ENCODE measurements at places on chromosomes 1 and 21.
A peak's percentile ranks its signal among the peaks of the same experiment; 100 is the strongest.

- DNase-seq = no peak
Measured at GRCh38 chr1:29677028-29678024, 441.0 kb downstream of the PTPRU start.

GRCh38 chr1:44775930-44776729, 790 bp downstream of the RPS8 start:
- no peak for DNase-seq

- DNase-seq = no peak
Measured at GRCh38 chr1:55827350-55827749, 612.2 kb upstream of the USP24 start.

- DNase-seq = no peak
Measured at GRCh38 chr1:77768006-77768405, 8.4 kb upstream of the USP33 start.

DNA sequence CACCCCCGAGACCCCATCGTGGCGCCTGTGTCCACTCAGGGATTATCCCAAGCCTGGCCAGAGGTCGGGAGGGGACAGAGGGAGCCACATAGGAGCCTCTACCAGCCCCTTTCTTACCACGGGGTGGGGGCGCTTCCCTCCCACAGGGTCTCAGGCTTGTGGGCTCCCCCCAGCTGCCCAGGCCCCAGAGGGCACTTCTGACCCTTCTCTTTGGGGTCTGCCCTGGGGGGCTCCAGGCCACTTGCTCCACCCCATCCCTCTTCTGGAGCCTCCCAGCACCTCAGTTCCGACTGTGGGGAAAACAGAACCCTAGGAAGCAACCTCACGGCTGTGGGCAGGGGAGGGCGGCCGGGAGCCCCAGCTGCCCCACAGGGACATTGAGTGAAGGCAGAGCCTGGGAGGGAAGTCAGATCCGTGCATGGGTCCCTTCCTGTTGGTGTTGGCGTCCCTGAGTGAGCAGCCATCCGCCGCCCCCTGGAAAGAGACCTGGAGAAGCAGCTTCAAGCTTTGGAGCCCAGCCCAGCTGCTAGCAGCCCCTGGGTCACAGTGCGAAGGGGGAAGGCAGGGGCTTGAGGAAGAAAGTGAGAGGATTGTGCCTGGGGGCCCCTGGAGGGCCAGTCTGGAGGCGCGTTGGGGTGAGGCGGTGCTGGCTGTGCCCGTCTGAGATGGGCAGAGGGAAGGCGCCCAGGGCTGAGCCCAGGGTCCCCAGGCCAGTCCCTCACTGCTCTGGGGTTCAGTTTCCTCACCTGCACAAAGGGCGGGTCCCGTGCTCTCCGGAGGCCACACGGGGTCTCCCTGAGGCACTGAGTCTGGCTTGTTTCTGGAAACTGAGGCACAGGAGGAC, 22.1 kb downstream of the RRP1 start:
- no peak for DNase-seq

DNA sequence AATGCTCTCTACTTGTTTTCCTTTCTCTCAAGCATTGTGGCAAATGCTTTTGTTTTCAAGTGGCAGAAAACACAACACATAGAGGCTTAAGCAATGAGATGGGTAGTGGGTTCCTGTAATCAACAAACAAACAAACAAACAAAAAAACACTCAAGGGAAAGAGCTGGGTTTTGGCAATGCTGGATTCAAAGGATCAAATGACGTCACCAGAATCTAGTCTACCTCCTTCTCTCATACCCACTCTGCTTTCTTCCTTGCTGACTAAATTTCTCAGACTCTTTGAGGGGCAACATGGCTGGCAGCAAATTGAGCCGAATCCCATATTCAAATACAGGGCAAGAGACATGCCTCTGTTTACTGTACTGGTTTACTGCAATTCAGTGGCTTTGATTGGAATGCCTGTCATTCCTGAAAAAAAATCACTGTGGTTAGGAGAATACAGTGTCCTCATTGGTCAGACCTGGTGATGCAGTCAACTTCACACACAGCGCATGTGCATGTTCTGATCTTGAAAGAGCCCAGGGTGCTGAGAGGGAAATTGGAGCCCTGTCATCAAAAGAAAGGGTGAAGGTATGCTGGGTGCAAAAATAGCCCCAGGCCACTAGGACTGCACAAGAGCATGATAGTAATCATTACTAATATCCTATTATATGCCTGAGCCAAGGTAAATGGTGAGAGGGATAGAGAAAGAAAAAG, 356.2 kb downstream of the KCTD3 start:
- DNase-seq = no peak

DNA sequence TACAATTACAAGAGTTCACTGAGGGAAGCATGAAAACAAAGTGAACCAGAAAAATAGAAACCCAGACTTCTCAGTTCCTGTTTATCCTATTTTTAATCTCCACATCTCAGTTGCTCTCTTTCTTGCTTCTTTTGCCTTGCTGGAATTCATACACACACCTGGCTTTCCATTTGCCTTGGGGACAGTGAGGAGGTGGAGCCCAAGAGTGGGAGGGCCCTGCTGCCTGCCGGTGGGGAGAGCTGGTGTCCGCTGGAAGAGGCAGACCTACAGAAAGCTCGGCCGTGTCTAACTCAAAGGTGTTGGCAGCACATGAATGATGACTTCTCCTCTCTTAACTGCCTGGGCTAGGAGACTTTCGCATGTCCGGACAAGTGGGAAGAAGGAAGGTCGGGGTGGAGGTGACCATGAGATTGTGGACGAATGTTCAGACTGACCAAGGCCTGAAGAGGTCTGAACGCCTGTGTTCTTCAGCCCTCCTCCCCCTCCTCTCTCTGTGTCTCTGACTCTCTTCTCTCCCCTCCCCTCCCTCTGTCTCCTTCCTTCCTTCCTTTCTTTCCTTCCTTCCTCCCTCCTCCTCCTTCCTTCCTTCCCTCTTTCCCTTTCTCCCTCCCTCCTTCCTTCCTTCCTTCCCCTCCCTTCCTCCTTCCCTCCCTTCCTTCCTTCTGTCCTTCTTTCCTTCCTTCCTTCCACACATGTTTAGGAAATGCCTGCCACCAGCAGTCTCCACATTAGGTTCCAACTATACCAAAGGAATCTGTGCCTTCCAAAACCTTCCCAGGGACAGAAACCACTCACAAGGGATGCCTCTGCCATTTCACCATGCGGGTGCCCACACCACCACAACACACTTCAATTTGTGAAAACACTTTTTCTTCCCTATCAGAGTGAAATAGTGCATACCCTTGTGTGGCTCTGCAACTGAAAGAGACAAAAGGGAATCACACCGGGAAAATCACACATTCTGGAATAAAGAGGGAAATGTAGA, 157.3 kb upstream of the RUNX1 start:
- DNase-seq = no peak

DNA sequence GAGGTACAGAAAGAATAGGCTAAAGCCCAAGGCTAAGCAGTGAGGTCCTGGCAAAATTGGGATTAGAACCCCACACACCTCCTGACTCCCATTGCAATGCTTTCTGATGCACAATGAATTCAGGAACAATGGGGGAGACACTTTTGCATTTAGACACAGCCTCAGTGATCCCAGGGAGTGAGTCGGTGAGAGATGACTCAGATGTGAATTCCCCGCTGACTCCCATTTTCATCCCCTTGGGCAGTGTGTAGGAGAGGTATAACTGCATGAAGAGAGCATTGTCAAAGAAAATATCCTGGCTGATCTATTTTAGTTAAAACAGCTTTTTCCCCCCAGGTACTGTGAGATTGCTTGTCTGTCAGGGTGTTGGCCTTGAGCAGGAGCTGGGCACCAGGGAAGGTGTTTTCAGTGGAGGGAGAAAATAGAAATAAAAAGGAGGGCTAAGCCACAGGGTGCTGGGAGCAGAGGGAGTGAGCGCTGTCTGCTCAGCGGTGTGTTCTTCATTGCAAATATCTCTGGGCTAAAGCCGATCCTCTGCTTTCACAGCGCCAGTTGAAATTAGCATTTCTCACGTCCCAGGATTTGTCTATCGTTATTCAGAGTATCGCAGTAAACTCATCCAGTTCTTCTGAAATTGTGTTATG, 247.7 kb upstream of the PTBP2 start:
- no peak for DNase-seq

- no peak for DNase-seq
Measured at GRCh38 chr1:42145764-42146625, 7.2 kb upstream of the GUCA2B start.

DNA sequence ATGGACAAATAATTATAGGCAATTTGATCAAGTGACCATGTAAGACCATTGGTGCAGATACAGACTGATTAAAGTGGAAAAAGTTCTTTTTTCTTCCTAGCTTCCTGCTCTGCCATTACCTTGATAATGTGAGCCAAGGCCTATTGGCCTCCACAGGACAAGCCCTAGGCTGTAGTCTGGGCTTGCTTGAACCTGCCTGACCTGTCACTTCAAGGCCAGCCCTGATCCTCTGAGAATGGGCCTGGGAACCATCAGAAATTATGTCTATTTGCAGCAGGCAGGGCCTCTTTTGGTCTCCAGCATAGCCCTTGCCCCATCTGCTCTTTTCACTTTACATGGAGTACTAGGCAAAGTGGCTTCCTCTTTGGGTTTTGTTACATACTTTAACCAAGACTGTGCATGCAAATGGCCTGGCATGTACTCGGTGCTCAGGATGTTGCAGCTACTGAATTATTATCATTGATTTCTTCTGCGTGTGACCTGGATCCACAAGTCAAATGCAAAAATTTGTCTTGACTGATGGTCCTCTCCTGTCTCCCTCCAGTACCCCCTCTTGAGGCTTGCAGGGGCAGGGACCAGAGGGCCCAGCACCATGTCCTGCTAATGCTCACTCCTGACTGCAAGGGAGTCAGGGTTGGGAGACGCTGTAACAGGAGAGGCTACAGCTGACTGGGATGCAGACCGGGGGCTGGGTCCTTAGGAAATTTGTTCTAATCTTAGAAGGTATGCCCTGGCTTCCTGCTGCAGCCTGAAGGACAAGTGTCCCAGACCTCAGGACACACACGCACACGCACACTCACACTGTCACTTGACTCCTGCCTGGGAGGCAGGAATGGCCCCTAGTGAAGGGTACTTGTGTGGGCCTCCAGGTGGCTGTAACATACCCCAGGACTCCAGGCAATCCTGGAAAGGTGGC, 39.4 kb downstream of the RCSD1 start:
- DNase-seq = no peak

DNA sequence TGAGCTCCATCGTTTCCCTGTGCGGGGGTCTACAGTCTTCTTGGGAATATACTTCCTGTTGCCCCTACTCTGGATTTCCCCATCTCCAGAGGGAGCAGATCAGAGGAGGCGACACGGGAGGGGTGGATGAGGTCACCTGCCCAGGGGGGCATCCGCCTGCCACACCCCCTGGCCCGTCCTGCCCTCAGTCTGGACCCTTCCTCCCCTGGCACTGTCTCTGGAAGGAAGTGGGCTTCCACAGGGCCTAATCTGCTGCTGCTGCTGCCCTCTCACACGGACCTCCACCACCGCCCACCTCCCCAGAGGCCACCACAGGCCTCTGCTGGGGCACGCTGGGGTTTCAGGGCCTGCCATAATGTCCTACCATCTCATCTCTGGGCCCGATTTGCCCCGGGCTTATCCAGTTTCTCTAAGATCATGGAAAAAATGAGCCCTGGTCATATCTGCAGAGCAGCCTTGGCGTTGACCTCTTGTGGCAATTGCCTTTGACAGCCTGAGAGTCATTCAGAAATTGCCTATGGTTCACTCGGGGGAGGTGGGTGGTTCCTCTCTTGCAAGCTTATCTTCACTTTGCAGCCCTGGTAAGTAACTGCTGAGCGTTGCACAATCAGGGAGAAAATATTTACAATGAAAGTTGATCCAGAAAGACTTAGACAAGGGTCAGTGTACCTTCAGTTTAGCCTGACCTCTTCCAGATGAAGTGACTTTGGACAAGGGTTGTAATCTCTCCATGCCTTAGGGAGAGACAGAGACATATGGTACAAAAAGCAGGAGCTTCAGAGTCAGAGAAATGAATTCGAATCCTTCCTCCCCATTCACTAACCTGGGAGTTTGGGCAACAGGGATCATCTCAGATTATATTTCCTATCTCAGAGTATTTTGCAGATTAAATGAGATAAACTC, 252.4 kb downstream of the TOMM20 start:
- DNase-seq = peak; percentile 44

DNA sequence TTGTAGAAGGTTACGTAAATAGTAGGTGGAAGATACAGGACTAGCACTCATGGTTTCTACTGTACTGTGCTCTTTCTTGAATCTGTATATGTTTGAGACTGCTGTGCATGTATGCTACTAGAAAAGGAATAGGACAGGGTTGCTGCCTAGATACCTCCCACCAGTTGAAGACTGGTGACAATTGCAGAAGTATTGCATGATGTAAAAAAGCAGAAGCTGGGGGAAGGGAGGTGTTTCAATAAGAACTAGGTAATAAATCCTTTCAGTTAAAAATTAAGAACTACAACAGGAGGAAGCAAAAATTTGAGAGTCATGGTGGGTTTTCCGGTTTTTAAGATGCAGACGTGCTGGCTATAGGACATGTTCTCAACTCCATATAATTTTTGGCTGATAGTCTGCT, 88.1 kb downstream of the CCDC30 start:
- no peak for DNase-seq

DNA sequence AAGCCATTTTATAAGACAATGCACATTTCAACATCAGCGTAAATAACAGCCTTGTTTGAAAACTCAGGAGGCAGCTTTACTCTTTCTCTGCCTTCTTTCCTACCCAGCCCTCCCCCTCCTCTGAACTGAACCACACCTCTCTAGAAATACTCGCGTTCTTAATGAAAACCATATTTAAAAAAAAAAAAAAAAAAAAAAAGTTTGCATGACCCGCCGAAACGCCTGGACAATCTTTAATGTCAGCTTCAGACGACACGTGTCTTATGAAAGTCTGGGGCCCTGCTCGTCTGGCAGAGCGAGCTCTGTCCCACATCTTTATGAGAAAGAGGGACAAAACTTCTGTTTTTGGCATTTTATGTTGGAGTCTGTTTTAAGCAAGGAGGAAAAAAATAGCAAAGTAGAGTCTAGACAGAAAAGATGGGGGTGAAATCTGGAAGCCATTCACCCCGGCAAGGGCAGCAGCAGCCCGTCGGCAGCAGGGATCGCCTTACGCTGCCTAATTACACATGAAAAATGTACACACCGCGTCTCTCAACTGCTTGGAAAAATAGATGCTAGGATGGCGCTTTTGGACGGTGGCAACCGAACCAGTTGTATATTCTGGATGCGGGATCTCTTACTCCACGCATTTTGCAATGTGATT, 130.4 kb upstream of the ETS2 start:
- DNase-seq = no peak

DNA sequence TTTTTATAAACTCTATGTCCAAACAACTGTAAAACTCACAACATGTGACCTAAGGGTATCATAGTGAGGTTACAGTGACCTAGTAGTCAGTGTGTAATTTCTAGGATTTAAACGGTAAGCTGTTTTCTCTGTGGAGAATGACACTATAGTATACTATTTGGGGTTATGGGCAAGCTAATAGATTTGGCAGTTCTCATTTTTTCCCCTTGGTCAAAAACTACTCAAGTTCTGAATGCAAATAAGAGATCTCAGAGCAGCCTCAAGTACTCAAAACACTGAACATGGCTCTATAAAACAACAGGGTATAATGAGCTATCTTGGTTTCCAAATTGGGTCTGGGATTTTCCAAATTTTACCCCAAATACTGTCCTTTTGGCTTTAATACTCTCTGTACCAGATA, 88.5 kb upstream of the HMCN1 start:
- DNase-seq = no peak

- no peak for DNase-seq
Measured at GRCh38 chr21:25002676-25003075, 604.6 kb downstream of the MRPL39 start.

Data from GM12891 (cell line).